Epithelial cell of proximal tubule (primary cell): ENCODE measurements at places on chromosomes 5 and 9. TPM values are rescaled to one million over a fixed set of nuclear protein-coding genes. Genes with fewer than 3 reads are reported as not detected.
A peak's percentile ranks its signal among the peaks of the same experiment; 100 is the strongest.

- DNase-seq: no peak
Observed at GRCh38 chr9:130936285-130937117, 2.5 kb downstream of the FIBCD1 start.

GRCh38 chr5:175897285-175897684 is 25.9 kb downstream of the CPLX2 start:
- DNase-seq: no peak

DNA sequence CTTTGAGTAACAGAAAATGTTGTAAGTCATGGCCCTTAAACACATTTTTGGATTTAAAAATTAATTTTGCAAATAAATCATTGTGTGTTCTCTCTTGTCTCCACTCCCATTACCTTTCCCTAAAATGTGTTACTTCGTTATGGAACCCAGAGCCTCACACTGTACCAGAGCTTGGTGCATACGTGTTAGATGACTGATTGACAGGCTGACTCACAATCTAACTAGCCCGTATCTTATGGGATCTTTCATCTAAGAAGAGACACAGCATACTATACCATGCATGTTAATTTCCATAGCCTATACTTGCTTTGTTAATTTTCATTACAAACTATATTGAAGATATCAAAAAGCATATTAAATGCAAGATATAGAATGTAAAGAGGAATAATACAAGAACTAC is 87.1 kb downstream of the SPRY4 start:
- DNase-seq: no peak

The IL9 gene
- not detected in 2 replicates for total RNA-seq

DNA sequence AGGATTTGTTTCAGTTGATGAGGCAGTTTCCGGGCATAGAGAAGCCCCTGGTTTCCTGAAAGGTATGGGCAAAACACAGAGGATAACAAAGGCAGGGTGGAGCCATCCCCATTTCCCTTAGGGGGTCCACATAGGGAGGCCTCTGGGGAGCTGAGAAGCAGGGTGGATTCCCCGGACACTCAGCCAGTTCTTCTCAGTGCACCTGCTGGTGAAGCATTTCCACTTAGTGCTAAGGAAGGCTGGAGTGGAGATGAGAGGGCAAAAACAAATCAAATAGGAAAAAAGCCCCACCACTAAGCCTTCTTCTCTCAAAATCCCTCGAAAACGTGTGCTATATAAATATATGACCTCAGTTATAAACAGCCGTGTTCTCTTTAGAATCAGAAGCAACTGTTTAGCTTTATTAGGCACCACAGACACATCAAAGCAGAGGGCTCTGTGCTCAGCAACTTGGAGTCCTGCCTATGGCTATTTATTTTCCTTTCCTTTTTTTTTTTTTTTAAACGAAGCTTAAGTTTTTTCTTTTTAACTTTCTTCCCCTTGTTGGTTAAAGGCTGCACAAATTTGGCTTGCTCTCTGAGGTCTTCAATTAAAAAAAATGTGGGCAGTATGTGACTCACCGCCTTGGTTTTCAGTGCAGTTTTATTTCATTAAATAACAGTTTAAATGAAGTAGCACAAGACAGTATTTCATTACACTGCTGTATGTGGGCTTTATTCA is 67.7 kb downstream of the PRDM6 start:
- DNase-seq: no peak

DNA sequence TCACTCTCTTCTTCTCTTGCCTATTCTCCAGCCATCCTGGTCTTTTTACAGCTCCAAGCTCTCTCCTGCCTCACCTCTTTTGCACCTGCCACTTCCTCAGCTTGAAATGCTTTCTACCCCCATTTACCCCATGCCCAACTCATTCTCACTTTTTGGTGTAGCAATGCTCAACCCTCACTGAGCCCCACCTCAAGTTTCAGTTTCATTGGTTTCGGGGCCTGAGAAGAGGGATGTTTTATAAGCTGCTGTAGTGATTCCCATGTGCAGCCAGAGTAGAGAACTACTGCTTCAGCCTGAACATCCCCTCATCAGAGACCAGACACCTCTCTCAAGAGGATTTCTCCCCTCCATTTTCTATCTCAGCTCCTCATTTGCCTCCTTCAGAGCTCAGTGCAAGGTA is 45.2 kb upstream of the FYB1 start:
- DNase-seq: no peak

GRCh38 chr5:167576897-167577296 is 714.5 kb upstream of the WWC1 start:
- no peak for DNase-seq

GRCh38 chr5:143355710-143356109 is 47.8 kb downstream of the NR3C1 start:
- peak; percentile 78 for DNase-seq

The TRIO gene
- total RNA-seq: 109 and 170 TPM in 2 replicates

GRCh38 chr9:16217943-16218701 is 652.3 kb downstream of the BNC2 start:
- DNase-seq: no peak

DNA sequence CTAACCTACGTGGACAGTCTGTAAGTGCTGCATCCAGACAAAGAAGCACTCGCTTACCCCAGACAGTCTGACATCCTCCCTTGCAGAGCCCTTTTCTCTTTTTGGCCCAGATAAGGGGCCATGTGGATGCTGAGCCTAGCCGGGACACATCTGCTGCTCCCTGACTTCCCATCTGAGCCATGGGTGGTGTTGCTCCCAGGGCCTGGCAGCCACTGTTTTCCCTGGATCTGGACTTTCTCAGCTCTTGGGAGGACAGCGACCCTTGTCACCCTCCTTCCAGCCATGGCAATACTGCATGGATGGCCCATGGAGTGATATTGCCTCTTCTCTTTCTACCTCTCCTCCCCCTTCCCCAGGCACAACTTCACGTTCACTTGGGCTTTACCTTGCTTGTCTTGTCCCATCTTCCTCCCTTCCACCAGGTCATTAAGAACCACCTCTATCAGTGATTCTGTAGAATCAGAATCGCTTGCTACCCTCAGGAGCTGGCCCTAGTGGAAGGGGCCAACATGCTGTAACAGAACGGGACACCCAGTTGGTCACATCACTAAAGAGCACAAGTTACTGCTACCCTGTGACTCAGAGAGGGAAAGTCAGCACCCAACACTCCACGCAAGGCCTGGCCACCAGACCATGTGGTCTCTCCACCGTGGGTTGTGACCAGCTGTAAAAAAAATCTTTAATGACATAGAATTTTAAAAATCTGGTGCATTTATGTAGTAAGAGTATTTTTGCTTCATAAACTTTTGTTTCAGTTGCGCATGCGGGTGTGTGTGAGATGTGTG is 4.4 kb downstream of the NEURL1B start:
- no peak for DNase-seq

- DNase-seq: peak; percentile 62
Observed at GRCh38 chr5:74206579-74207550, 433.7 kb downstream of the ENC1 start.

DNA sequence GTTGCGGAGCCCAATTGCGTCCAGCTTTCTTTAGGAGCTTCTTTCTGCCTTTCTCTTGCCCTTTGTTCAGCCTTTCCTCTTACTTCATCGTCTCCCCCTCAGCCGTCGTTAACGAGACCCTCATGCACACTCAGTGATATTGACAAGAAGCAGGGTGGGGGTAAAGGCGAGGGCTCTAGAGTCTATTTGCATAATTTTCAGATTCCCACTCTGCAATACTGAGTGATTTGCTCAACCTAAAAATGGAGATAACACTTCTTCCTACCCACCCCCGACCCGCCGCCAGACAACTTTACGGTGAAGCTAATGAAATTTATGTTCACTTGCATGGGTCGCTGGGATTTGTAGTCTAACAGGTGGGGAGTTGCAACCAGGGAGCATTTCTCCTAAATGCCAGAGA is 1.3 kb upstream of the TBC1D2 start:
- DNase-seq: no peak

The PTCH1 gene
- 1.7 and 3.5 TPM in 2 replicates for total RNA-seq

DNA sequence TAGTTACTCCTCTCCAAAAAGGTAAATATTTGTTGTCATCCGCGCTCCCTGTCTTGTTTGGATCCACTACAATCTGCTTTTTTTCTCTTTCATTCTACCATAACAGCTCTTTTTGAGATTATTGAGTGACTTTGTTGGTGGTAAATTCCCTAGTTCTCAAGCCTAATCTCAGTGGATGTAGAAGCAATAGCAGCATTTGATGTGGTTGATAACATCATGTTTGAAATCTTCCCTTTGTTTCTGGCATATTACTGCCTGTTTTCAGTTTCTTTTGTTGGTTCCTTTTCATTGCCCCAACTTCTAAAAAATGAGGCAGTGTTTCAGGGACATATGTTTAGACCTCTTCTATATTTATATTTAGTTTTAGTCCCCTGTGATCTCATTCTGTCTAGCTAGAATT is 8.9 kb downstream of the CDC42SE2 start:
- DNase-seq: no peak

The APBA1 gene
- 0.29 and 0.36 TPM in 2 replicates for total RNA-seq

DNA sequence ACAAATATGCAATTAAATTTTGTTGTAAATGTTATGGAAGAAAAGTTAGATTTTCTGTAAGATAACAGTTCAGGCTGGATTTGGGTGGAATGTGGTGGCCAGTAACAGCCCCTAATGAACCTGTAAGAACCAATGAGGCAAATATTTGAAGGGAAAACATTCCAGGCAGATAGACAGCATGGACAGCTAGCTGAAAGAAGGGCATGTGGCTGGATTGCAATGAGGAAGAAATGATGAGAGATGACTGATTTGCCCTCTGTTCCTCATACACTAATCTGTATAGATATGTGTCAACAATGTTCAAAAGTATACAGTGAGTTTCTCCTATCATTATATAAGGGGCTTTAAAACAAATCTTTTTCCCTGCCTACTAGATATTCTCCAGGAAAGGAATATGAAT is 58.8 kb downstream of the MAN2A1 start:
- no peak for DNase-seq

The PDCD1LG2 gene
- 2.7 and 12.4 TPM in 2 replicates for total RNA-seq
